ENCODE measurements at places on chromosomes 1 and 21.

DNA sequence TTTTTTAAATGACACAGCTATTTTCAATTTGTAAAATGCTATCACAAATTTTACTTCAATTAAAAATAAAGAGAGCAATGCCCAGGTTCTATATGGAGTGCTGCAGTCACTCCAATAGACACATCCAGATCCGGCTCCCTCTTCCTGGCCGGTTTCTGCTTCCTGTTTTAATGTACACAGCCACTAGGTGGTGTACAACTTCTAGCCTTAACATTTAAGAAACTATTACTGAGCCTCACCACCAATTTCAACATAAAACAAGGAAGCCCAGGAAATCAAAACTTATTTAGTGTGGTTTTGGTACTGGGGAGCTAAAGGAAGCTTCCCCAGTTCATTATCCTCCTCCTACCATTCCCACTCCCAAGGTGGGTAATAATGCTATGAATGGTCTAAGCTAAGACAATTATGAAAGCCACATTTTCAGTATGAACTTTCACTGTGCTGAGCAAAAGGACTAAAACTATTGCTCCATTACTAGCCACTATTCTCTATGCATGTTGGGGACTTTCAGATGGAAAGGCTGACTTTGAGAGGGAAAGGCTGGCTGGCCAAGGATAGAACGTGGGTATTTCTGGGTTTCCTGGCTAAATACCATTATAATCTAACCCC lies 25.5 kb upstream of the MTMR11 start:
- peak; percentile 33 for DNase-seq

DNA sequence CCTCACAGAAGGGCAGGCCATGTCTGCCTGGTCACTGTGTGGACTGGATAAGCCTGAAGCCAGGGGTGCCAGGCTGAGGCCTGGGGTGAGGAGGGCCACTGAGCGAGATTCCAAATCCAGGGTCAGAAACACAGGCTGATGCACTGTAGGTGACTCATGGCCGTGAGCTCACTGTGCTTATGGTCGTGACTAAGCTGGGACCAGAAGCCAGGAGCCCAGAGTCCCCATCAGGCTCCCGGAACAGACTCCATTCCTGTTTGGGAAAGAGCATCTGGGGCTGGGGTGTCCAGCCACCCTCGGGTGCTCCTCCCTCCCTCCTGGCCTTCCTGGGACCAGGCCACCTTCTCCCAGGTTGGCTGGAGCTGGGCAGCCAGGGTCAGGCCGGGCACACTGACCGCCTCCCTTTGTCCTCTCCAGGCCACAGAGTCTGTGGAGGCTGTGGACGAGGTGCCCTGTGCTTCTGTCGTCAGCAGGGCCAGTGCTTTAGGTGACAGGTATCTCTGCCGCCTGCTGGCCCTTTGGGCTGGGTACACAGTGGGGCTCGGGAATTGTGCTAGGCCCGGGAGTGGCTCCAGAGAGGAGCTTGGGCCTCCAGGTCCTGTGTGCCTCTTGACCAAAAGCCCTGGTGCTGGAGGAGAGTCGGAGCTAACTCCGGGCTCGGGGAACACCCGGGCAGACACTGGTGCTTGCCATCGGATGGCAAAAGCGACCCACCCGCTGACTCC lies 36.7 kb downstream of the AJAP1 start:
- no peak for DNase-seq

DNA sequence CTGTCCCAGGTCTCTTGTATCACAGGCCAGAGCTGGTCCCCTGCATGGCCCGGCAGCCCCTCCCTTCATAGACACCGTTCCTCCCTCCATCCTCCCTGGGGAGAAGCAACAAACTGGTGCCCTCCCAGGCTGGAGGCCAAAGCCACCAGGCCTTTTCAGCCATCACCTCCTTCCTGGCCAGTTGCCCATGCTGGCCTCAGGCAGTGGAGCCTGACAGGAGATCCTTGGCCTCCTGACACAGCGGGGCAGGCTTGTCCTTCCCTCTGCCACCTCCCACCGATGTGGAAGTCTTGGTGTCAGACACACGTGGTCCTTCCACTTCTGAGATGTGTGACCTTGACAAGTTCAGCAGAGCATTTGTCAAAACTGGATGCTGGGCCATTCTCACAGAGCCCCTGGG lies 206.0 kb downstream of the HIVEP3 start:
- DNase-seq, result no peak

- DNase-seq, result no peak
Measured at GRCh38 chr1:56934430-56935060, 31.3 kb downstream of the C8B start.

DNA sequence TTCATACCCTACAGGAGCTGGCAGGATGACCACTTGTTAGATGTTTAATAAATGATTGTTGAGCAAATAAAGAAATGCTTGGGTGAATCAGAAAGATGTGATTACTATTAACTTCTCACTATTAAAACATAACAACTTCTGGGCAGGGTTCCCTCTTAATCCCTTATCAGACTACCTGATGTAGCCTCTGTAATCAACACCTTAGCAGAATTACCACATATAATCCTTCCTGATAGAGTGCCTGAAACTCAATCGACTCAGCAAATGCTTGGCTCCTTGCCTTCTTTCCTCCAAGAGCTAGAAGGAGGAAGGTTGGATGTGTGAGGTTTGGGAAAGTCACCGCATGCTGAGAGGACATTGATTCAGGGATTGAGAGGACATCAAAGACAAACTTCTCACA lies 34.8 kb upstream of the DSCAM start:
- no peak for DNase-seq

GRCh38 chr1:228664399-228664914 lies 70.8 kb upstream of the RHOU start:
- peak; percentile 78 for DNase-seq

DNA sequence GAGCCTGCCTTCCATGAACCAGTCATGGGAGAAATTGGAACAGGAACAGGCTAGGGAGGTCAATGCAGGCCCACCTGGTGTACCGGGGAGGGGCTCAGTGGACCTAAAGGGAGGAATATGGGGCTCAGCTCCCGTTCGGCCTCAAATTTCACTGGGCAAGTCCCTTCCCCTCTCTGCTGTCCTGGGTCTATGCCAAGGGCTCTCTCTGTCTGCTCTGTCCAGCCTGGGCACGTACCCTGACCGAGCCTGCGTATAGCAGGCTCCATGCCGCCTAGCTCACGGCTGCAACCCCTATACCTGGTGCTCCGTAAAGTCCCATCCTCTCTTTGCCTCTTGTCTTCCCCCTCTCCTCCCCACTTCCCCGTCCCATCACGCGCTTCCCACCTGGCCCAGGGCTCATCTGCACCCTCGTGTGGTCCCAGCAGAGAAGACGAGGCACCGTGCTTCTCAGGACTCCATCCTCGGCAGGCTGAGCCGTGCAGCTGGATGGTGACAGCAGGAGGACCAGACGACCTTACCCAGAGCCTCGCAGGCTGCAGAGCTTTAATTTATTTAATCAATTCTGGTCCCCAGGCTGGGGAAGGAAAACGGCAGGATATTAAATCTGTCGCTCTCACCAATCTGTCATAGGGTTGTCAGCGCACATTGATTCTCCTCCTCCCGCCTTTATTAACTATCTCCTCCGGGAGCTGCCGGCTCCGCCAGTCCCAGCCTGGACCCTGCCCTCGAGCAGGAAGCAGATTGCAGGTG lies 25.0 kb upstream of the DISP3 start:
- no peak for DNase-seq

GRCh38 chr1:156497743-156498431 lies 2.7 kb downstream of the MEF2D start:
- DNase-seq, result no peak

DNA sequence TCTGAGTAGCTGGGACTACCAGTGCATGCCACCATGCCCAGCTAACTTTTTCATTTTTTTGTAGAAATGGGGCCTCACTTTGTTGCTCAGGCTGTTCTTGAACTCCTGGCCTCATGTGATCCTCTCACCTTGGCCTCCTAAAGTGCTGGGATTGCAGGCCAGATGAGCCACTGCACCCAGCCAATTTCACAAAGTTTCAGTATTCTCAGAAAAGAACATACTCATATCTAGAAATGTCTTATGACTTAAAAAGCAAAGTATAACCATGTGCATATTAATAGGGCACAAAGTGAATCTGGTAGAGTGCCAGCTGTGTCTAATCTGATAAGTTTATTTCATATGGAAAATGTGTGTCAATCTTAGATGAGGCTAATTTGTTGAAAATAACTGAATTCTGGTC lies 87.5 kb upstream of the CACYBP start:
- DNase-seq, result no peak

GRCh38 chr1:116409751-116410191 lies 36.7 kb downstream of the ATP1A1 start:
- no peak for DNase-seq

GRCh38 chr1:16921391-16922185 lies at the start of gene CROCC:
Gene CROCC, plus strand, starts transcription at chr1:16921931. Its CDS starts 88 bp downstream, at chr1:16922019.
- DNase-seq, result peak; percentile 35

DNA sequence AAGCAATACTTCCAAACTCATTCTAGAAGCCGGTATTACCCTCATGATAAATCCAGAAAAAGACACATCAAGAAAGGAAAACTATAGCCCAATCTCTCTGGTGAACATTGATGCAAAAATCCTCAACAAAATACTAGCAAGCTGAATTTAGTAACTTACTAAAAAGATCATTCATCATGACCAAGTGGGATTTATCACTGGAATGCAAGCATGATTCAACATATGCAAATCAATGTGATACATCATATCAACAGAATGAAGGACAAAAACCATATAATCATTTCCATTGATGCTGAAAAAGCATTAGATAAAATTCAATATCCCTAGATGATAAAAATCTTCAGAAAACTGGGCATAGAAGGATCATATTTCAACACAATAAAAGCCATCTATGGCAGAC lies 402.9 kb downstream of the TGFB2 start:
- no peak for DNase-seq

- no peak for DNase-seq
Measured at GRCh38 chr1:221509575-221510355, 232.1 kb downstream of the DUSP10 start.

Data from effector memory CD8-positive, alpha-beta T cell (primary cell).